ENCODE measurements at places on chromosomes 6 and 20.

GRCh38 chr6:1797801-1798200 is 188.1 kb downstream of the FOXC1 start:
- no peak for DNase-seq

- DNase-seq, result no peak
Measured at GRCh38 chr6:108323710-108324466, 29.0 kb downstream of the AFG1L start.

DNA sequence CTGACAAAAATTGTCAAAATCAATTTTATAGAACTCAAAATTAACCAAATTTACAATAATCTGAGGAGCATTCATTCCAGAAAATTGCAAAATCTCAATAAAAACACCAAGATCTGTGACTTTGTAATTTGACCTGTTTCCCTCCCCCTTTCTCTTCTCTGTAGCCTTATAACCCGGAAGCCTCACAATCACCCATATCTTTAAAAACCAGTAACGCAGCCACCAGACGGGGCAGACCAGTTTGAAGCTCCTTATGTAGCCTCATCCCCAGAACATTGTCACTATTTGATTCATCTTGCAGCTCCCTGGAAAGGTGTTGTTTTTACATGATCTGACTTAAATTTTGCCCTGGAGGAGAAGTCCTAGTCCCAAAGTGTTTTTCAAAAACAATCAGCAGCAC is 27.5 kb upstream of the TGM6 start:
- no peak for DNase-seq

DNA sequence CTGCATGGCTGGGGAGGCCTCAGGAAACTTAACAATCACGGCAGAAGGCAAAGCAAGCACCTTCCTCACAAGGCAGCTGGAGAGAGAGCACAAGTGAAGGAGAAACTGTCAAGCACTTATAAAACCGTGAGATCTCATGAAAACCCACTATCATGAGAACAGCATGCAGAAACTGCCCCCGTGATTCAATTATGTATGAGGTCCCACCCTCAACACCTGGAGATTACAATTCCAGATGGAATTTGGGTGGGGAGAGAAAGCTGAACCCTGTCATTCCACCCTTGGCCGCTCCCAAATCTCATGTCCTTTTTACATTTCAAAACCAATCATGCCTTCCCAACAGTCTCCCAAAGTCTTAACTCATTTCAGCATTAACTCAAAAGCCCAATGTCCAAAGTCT is 107.2 kb upstream of the ECI2 start:
- no peak for DNase-seq

- DNase-seq, result no peak
Measured at GRCh38 chr20:58076405-58076804, 152.0 kb downstream of the ANKRD60 start.

DNA sequence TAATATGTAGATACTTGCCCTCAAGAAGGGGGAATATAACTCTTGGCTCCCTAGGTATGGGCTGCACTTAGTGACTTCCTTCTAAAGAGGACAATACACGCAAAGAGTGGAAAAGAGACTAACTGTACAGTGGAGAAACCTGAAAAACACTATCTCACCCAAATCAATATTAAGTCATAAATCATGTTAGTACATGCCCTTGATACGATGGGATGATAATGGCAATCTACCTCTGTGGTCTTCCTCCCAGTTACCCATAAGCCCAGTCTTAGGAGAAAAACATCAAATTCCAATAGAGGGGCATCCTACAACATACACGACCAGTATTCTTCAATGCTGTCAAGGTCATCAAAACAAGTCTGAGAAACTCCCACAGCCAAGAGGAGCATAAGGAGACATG is 1.3 kb downstream of the TRIM26 start:
- no peak for DNase-seq

DNA sequence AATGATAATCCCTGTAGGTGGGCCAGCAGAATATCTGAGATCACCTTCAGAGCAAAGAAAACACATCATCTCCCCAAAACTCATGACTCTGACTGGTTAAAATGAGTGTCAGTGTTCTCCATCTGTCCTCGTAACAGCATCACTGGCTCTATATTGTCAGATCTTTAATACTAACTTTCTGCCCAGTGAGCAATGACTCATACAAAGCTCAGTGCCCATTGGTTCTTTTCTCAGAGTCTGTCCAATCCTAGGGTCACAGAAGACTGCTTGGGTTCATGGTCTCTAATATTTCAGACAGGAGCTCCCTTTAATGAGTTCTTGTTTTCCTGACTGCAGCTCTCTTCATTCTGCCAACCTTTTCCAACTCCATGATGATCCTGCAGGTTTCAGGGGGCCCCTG is 36.4 kb downstream of the HLA-DPB1 start:
- no peak for DNase-seq

DNA sequence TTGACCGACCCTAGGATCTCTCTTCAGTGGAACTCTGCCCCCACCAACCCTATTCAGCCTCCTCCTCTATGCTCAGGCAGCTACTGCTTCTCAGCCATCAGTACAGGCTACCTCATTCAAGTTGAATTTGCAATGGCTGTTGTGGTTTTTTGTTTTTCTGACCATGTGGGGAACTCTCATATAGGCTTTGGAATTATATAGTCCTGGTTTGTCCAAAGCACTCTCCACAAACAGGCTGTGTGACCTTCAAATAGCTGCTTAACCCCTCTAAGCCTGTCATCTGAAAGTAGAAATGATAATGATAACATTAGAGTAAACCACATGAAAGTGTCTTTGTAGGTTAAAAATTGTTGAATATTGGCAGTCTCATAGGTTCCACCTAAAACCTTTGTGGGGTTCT is 80.3 kb downstream of the UNC5CL start:
- DNase-seq, result no peak

- no peak for DNase-seq
Measured at GRCh38 chr20:20443504-20443903, 75.6 kb downstream of the INSM1 start.

GRCh38 chr6:139569566-139569965 is 195.1 kb upstream of the CITED2 start:
- no peak for DNase-seq

DNA sequence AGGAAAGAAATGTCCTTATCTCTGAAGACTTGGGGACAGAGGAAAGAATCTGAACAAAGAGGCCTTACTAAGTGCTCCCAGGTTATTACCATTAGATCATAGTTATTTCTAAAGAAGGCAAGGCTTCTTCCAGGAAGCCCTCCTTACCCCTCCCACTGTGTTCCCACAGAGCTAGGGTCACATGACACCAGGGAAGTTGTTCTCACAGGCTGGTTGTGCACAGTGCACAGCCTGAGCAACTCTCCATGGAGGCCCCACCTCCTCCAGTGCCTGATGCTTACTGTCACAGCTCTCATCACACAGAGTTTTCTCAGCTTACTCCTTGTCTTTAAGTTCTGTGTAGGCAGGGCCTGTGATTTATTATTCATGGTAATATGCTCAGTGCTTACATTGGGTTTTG is 68.9 kb upstream of the SCGN start:
- no peak for DNase-seq

Data from activated CD4-positive, CD25-positive, alpha-beta regulatory T cell (primary cell).